ENCODE measurements at places on chromosomes 2 and 18. TPM values are rescaled to one million over a fixed set of nuclear protein-coding genes. Genes with fewer than 3 reads are reported as not detected.

GRCh38 chr2:158041400-158041799, 60.3 kb upstream of the UPP2 start:
- no peak for DNase-seq

GRCh38 chr18:79876497-79876896, 75.0 kb downstream of the SLC66A2 start:
- DNase-seq, result no peak

- DNase-seq, result no peak
Observed at GRCh38 chr2:48134704-48135103, 228.4 kb upstream of the FBXO11 start.

GRCh38 chr2:85327160-85327821, 498 bp downstream of the TGOLN2 start:
- DNase-seq, result no peak

DNA sequence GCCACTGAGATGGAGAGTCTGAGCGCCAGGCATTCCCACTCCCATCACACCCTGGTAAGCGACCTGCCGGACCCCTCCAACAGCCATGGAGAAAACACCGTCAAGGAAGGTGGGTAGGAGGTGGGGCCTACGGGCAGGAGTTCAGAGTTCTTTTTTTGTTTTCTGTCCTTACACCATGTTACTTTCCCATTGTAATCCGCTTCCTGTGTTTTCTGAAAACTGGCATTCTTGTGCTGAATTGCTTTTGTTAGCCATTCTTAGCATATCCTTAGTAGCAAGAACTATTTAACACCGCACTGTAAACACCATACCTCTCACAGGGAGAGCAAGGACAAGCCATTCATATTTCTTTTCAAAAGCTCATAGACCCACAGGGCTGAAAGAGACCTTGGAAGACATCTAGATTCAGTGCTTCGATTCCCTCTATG, 46.2 kb downstream of the UNC80 start:
- DNase-seq, result no peak

- no peak for DNase-seq
Observed at GRCh38 chr2:153780241-153780640, 91.5 kb upstream of the GALNT13 start.

DNA sequence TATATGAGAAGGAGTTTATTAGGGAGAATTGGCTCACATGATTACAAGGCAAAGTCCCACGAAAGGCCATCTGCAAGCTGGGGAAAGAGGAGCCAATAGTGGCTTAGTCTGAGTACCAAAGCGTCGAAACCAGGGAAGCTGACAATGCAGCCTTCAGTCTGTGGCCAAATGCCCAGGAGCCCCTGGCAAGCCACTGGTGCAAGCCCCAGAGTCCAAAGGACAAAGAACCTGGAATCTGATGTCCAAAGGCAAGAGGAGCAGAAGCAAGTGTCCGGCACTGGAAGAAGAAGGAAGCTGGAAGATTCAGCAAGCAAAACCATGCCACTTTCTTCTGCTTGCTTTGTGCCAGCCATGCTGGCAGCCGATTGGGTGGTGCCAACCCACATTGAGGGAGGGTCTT, 74.3 kb upstream of the NPAS2 start:
- no peak for DNase-seq

- DNase-seq, result no peak
Observed at GRCh38 chr18:5150894-5151293, 46.2 kb downstream of the AKAIN1 start.

- DNase-seq, result no peak
Observed at GRCh38 chr2:194674043-194674442, 983.0 kb upstream of the SLC39A10 start.

- no peak for DNase-seq
Observed at GRCh38 chr2:167794554-167795255, 452.7 kb downstream of the STK39 start.

GRCh38 chr18:76456018-76456750, 38.9 kb downstream of the ZNF516 start:
- DNase-seq, result no peak

- DNase-seq, result no peak
Observed at GRCh38 chr2:35228584-35228983, 1127.0 kb upstream of the CRIM1 start.

Gene CDK5R2
- 1.1 TPM for total RNA-seq

Gene C2orf72
- total RNA-seq, result 0.84 TPM

Gene PSMD14
- 86.0 TPM for total RNA-seq

Gene UGT1A3
- total RNA-seq, result not detected

Gene SPHKAP
- total RNA-seq, result not detected

Gene COL3A1
- total RNA-seq, result 458 TPM

Gene SLC5A7
- total RNA-seq, result 0.05 TPM

Gene HOXD1
- total RNA-seq, result not detected

Gene GCG
- total RNA-seq, result not detected

Gene C2orf80
- not detected for total RNA-seq
